ENCODE measurements at places on chromosomes 6 and 20.

DNA sequence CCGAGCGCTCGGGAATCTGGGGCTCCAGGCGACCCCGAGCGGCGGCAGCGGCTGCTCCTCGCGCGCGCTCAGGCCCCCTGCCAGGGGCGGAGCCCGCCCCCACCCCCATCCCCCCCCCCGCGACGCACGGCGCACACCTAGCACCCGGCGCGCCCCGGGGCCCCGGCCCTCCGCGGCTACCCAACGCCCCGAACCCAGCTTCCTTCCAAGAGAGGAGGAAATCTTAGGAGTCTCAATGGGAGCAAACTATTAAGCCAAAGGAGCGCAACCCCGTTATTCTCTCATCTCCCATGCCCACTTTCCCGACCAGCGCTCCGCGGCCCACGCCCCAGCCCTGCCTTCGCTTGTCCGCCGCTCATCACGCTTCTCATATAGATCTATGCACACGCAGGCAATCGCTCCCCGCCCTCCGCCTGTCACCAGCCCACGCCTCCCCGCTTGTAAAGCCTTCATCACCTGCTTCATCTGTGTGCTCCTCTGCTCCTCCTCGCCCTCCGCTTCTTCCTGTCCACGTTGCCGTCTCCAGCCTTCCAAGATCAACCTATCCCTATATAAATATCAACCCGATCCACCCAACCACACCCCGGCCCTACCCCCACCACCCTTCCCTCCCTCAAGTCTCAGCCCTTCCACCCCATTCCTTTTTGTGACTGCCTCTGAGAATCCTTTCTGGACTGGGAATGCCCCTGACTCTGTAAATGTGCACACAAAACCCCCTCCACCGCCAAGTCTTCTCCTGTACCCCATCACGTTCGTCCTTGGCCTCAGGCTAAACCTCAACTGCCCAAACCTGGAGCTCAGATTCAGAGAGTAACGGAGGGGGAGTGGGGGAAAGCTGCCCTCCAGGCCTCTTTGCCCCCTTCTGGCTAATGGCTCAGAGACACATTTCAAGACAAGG is at the start of gene DLK2:
TSS of gene DLK2 (minus strand) at position 18 of the 898 bp plus-strand sequence. CDS start 723 bp downstream, outside the sequence.
- DNase-seq = peak; percentile 28

- no peak for DNase-seq
Measured at GRCh38 chr6:24522228-24523176, 27.7 kb downstream of the ALDH5A1 start.

DNA sequence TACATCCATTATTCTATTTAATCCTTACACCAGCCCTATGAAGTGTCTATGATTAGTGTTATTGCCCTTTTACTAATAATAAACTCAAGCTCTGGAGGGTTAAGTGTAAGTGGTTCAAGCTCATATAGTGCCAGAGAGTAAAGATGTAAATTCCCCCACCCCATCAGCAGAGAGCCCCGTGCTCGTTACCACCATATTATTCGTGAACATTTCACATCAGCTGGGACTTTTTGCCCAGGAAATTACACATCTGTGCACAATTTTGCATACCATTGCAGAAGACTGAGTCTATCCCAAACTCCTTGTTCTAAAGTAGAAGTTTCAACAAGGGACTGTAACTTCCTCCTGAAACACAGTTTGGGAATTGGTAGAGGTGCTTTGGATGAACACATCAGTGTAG is 220.1 kb downstream of the BCAS1 start:
- no peak for DNase-seq

DNA sequence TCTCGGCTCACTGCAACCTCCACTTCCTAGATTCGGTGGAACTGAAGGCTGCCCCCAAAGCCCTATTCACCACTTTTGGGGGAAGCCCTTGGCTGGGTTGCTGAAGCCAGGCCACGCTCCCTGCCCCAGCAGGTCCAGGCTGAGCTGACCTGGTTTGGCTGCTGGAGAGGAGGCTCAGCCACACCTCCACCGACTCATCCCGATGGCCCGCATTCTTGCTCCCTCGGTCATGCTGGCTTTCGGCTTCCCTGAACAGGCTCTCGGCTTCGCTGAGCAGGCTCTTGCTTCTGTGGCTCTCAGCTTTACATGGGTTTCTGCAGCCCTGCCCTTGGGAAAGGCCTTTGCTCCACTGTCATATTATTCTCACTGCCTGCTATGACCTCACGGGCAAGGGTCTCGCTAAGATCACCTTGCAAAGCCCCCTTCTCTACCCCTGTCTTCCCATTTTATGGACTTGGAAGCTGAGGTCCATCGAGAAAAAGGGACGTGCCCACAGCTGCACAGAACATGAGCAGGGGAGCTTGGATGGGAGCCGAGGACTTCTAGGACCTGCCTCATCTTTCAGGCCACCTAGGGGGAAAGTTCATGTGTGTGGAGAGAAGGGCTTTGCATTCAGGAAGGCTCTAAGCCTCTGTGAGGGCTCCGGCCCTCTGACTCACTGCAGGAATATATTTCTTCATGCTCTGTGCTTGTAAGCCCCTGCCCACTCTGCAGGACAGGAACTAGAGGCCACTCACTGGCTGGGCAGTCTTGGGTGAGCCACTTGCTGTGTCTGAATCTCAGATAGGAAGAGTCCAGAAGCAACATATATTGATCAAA is 15.6 kb downstream of the ARHGAP40 start:
- no peak for DNase-seq

DNA sequence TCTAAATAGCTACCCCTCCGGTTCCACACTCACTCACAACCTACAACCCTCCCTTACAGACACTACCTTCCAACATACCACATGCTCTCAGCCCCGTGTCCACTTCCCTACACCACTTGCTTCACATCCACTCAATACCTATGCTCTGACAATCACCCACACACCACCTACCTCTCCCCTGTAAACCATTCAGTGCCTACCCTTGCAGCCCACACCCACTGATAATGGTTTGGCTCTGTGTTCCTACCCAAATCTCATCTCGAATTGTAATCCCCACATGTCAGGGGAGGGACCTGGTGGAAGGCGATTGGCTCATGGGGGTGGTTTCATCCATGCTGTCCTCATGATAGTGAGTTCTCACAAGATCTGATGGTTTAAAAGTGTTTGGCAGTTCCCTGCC is 9.8 kb upstream of the ZNF343 start:
- DNase-seq = no peak

GRCh38 chr20:59690101-59690500 is 85.8 kb downstream of the PHACTR3 start:
- no peak for DNase-seq

- DNase-seq = no peak
Measured at GRCh38 chr20:16312998-16313397, 260.2 kb downstream of the KIF16B start.

- DNase-seq = peak; percentile 58
Measured at GRCh38 chr6:44000164-44000842, 126.9 kb downstream of the MRPL14 start.

GRCh38 chr6:96923871-96924493 is 546 bp upstream of the KLHL32 start:
- peak; percentile 31 for DNase-seq

DNA sequence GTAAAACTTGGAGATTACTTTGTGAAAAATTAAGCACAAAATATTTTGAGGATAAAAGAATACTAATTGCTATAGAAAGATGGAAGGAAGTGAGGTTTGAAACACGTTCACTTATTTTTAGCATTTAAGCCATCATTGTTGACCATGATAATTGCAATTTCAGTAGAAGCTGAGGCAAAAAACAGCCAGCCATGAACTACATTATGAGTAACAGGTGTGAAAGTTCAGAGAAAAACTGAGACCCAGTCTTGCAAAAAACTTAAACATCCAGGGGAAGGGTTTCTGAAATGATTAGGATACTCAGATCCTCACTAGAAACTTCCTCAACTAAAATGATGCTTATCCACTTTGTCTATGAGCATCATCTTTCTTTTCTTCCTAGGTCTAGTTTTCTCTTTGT is 619.4 kb downstream of the PHF3 start:
- DNase-seq = no peak

- DNase-seq = no peak
Measured at GRCh38 chr6:6634735-6635075, 46.2 kb downstream of the LY86 start.

DNA sequence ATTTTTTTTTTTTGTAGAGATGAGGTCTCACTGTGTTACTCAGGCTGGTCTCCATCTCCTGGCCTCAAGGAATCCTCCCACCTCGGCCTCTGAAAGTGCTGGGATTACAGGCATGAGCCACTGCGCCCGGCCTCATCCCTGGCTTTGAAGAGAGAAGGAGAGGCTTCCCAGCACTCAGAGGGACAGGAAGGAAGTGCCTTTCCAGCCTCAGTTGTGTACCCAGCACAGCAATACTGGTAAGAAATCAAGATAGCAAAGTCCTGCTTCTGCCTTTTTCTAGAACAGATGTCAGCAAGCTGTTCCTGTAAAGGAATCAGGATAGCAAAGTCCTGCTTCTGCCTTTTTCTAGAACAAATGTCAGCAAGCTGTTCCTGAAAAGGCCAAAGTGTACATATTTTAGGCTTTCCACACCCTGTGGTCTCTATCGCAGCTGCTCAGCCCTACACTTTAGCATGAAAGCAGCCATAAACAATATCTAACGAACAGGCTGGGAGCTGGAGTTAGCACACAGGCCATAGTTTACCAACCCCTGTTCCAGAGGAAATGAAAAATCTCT is 6.3 kb upstream of the PLTP start:
- no peak for DNase-seq

GRCh38 chr6:134034478-134034877 is 17.9 kb downstream of the SLC2A12 start:
- no peak for DNase-seq

GRCh38 chr20:56748476-56749377 is 119.6 kb downstream of the TFAP2C start:
- no peak for DNase-seq

- DNase-seq = peak; percentile 65
Measured at GRCh38 chr20:23441850-23442313, 2.4 kb downstream of the CSTL1 start.

DNA sequence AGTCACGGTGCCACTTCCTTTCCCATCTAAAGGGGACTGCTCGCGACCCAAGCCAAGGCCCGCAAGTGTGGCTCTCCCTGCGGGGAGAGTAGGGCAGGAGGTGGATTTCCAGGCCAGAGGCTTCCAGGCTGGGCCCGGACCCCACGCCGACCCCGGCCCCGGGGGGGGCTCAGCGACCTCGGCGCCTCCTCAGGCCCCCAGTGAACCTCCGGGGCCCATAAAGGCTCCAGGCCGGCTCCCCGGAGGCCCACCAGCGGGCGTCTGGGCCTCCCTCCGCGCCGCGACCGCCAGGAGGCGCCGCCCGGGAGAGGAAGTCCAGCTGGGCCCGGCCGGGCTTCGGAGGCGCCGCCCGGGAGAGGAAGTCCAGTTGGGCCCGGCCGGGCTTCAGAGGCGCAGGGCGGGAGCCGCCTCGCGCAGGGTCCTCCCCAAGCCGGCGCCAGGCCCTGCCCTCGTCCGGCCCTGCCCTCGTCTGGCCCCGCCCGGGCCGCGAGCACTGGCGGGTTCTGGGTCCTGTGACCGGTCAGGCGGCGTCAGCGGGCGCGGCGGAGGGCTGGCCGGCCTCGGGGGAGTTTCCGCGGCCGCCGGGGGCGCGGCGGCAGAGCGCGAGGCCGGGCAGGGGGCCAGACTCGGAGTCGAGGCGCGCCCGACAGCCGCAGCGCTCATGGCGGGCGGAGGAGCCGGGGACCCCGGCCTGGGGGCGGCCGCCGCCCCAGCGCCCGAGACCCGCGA is at the start of gene RAB32:
TSS of gene RAB32 (plus strand) at position 623 of the 729 bp plus-strand sequence. CDS start at position 662, 39 bp downstream.
- DNase-seq = peak; percentile 9

GRCh38 chr20:13525225-13525940 is 113.3 kb downstream of the TASP1 start:
- DNase-seq = no peak

GRCh38 chr6:32189069-32189741 is 797 bp downstream of the PBX2 start:
- no peak for DNase-seq

DNA sequence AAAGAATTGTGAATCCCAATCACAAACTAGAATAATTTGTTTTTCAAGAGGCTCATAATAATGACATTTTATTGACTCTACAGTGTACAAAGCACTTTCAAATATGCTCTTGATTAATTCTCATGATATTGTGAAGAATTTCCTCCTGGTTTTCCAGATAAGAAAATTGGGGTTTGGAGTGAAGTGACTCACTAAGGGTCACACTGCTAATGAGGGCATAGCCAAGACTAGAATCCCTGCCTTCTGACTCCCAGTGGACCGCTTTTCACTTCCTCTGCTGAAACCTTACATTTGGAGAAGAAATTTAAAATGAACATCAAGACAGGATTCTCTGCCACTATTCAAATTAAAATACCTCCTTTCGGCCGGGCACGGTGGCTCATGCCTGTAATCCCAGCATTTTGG is 38.3 kb upstream of the LTV1 start:
- DNase-seq = no peak

- DNase-seq = no peak
Measured at GRCh38 chr20:54389596-54390280, 85.7 kb upstream of the DOK5 start.

- DNase-seq = no peak
Measured at GRCh38 chr6:107323133-107323785, 136.1 kb downstream of the PDSS2 start.

- DNase-seq = no peak
Measured at GRCh38 chr6:168261234-168261633, 58.3 kb downstream of the DACT2 start.

- DNase-seq = peak; percentile 25
Measured at GRCh38 chr20:23407781-23408464, 13.4 kb downstream of the NAPB start.

DNA sequence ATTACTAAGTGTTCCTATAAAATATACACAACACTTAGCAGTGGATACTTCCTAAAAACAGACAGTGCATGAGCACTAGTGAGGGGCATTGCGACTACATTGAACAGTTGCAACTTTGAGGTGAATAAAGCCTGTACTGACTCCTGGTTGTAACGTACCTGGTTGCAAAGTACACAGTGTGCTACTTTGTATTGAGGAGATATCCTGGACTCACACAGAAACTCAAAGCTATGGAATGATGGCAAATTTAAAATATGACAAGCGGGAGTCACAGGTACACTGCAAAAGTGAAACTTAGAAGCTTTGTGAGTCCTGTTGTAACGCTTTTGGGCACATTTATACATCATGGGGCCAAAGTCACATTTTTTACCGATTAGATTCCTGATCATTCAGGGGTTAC is 55.6 kb upstream of the HLA-A start:
- DNase-seq = no peak

DNA sequence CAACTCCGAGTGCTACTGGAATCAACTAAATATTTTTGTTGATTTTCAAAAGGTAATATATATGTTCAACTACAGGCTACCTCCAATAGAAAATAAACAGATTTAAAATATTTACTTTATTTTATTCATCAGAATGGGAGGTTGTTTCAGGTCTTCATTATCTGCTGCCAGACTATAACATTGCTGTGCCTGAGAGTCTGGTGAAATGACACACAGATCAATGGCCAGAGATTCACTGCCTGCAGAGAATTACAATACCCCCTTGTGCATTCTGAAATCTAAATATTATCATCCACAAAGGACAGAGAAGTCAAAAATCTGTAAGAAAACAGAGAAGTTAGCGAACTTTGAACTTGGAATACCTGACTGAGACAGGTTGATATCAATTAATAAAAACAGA is 667.8 kb upstream of the GJE1 start:
- no peak for DNase-seq

GRCh38 chr6:43823879-43824702 is 54.1 kb downstream of the VEGFA start:
- no peak for DNase-seq

Data from activated CD4-positive, alpha-beta T cell treated with anti-CD3 and anti-CD28 coated beads, Interleukin-2, Interleukin-4, amounts not matched to agents 100 ng/mL and 50 ng/mL, durations not matched to agents 16 hours and 8 hours (primary cell).